ENCODE measurements at places on chromosomes 2 and 18.
A peak's percentile ranks its signal among the peaks of the same experiment; 100 is the strongest.

GRCh38 chr2:37637985-37638384, 33.5 kb downstream of the CDC42EP3 start:
- peak; percentile 80 for DNase-seq

- DNase-seq, result no peak
These were observed 5.3 kb downstream of the PLEKHH2 start for GRCh38 chr2:43642363-43642762.

- DNase-seq, result no peak
These were observed 78.1 kb upstream of the LAPTM4A start for GRCh38 chr2:20129331-20130159.

DNA sequence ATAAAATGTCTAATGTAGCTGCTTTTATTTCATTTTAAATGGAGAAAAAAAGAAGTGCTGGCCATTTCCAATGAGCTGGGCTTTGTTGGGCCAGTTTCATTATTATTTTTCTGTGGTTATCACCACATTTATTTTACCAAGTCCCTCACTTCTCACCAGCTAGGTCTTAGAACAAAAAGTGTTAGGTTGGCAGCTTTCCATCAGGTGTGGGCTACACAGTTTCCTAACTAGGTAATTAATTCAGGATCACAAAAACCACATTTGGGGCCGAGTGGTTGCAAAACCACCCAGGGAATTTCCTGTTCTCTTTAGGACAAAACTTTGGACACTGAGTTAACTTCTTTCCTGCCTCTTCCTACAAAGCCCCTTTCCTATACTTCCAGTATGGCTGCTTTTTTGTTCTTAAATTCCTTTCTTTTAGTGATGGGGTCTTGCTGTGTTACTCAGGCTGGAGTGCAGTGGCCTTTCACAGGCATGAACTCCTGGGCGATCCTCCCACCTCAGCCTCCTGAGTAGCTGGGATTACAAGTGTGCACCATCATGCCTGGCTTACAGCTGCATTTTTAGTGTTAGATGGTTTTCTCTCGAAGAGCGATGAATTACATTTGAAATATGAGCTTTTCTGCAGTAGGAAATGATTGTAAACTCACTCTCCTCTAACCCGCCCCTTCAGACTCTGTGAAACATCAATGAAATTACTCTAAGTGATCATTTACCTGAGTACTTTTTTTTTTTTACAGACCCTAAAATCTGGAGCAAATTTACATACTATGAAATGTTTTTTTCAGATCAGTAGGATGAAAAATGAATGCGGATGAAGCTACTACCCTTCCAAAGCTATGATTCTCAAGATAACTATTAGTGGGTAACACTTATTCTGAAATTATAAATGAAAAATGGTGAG, 2.6 kb upstream of the ZFP36L2 start:
- no peak for DNase-seq

DNA sequence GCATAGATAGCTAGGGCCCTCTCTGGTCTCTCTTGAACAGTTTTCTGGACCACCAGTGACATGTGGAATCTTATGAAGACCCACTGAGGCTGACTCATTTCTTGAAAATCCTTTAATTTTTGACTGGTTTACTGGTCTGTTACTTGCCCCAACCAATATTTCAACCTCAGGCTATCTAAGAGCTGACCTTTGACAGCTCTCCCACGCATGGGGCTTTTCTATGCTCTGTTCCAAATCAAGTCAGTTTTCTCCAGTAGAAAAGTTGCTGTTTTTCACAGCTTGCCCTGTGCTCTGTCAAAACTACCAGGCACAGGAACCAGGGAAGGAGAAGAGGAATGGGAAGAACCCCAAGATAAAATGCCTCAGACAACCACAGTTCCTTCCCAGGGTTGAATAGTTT, 46.0 kb upstream of the MTIF2 start:
- DNase-seq, result no peak

GRCh38 chr2:71706121-71706520, 252.8 kb downstream of the DYSF start:
- no peak for DNase-seq

- no peak for DNase-seq
These were observed 1430.5 kb upstream of the CELF4 start for GRCh38 chr18:38996056-38996455.

DNA sequence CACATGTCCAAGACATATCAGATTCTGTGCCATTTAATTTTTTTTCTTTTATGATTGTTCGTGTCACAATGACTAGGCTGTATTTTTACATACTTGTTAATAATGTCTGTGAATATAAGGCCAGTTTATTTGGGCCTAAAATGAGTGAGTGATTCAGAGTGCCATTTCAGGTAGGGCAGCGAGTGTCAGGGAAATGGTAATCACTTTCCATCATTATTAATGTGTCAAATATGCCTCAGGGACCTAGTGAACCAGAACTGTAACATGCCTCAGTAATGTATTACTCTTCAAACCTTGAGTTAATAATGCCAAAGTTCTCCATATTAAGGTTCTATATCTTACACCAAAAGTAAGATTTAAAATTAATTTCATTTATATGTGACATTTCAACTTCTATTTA, 8.6 kb downstream of the FAM171B start:
- DNase-seq, result no peak

- no peak for DNase-seq
These were observed 38.5 kb downstream of the PARD3B start for GRCh38 chr2:204583773-204584172.

- DNase-seq, result no peak
These were observed 380.6 kb upstream of the UBE2E3 start for GRCh38 chr2:180599804-180600203.

- no peak for DNase-seq
These were observed 47.8 kb downstream of the FARSB start for GRCh38 chr2:222608081-222608480.

- DNase-seq, result no peak
These were observed 77.4 kb upstream of the TAF1B start for GRCh38 chr2:9765611-9766531.

GRCh38 chr2:223856584-223856983, 19.2 kb upstream of the AP1S3 start:
- no peak for DNase-seq

DNA sequence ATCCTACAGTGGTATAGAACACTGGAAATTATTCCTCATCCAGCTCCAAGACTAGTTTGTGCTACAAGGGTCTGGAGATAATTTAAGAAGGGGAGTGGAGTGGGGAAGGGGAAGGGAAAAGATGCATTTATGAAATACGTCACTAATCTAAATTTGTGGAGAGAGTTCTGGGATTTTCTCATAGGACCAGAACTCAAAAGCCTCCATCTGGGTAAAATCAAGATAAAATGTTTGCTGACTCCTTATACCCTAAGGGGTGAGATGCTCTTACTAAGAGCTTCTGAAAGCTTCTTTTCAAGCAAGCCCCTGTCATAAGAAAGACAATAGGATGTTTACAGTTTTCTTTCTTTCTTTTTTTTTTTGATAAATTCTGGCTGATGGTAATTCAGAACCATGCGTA, 88.5 kb upstream of the RBMS1 start:
- DNase-seq, result no peak

GRCh38 chr2:31108561-31109286, 29.5 kb downstream of the GALNT14 start:
- DNase-seq, result no peak
